Mucosa of gallbladder (tissue), 1 donor: ENCODE measurements at places on chromosomes 2 and 18. TPM values are rescaled to one million over a fixed set of nuclear protein-coding genes. Genes with fewer than 3 reads are reported as not detected.

Gene DNAJC5G
- total RNA-seq: not detected

Gene SAG
- not detected for total RNA-seq

Gene TTN
- total RNA-seq: 92.5 TPM

Gene METAP1D
- 2.7 TPM for total RNA-seq

Gene ADGRF3
- 0.35 TPM for total RNA-seq

Gene SMYD5
- total RNA-seq: 12.9 TPM

Gene ANKRD30B
- not detected for total RNA-seq

Gene CCDC150
- total RNA-seq: 2.7 TPM

Gene MTLN
- total RNA-seq: 60.0 TPM

DNA sequence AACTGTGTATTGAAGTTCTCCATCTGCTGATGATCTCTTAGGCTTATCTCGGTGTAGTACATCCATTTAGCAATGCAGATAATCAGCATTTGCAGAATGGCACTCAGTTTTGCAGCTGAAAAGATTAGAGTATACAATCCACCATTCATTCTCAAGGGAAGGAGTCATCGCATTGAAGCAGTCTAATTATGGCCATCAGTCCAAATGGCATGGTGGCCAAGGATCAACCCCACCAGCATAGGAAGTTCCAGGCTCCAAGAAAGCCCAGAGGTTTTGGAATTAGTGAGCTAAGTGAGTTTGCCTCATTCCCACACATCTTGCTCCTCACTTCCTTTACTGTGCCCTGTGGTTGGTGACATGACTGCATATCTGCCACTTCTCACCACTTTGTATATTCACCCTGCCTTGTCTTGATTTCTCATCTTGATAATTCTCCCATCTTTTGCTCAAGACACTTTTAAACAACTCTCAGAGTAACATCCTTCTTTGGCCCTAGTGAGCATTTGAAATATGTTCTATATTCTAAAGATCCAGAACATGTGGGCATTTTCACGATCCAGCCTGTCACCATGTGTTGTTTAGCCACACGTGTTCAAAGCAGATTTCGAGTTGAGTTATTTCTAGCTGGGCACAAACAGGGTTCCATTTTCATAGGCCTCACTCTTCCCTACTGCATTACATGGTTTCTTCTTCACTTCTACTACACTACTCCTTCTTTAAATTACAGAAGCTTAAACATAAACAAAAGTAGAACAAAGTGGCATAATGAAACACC is 1119.8 kb downstream of the TSN start:
- no peak for DNase-seq

DNA sequence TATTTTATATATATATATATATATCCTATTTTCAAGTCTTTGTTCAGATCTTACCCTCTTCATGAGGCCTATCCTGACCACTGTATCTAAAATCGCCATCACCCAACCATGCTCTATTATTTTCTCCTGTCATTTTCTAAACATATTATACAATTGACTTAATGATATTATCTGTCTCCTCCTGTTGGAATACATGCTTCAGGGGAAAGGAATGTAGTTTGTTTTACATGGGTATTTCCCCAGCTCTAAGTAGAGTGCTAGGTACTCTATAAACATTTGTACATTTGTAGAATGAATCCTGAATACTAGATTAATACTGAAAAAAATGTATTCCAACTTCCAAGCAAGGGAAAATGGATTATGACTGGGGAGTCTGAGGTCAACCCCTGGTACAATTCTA is 26.2 kb downstream of the TTC21B start:
- DNase-seq: no peak

DNA sequence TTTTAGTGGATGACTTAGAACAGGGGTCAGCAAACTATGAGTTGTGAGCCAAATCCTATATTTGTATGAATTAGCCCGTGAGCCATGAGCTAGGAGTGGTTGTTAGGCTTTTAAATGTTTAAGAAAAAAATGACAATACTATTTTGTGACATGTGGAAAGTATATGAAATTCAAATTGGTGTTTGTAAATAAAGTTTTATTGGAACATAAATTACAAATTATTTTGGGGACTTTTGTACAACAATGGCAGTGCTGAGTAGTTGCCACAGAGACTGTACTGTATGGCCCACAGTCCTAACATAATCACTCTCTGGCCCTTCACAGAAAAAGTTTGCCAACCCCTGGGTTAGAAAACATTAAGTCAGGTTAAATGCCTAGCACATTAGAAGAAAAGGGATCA is 26.1 kb downstream of the ADNP2 start:
- no peak for DNase-seq

GRCh38 chr2:52077159-52077558 is 1045.2 kb upstream of the NRXN1 start:
- no peak for DNase-seq

DNA sequence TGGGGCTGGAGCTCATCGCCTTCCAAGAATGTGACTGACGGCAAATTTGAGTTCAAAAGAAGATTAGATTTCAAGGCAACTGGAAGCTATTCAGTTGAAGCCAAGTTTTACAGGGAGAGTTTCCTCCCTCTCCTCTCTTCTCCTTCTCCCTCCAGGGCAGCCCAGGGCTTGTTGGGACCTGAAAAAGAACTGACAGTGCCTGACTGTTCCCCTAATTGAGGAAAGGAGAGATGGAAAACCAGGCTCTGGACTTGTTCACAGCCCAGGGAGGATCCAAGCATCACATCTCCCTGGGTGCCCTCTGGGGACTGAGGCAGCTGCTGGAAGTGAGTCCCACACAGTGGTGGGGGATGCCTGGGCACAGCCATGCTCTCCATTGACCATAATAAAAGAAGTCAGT is 88.1 kb downstream of the THNSL2 start:
- no peak for DNase-seq

DNA sequence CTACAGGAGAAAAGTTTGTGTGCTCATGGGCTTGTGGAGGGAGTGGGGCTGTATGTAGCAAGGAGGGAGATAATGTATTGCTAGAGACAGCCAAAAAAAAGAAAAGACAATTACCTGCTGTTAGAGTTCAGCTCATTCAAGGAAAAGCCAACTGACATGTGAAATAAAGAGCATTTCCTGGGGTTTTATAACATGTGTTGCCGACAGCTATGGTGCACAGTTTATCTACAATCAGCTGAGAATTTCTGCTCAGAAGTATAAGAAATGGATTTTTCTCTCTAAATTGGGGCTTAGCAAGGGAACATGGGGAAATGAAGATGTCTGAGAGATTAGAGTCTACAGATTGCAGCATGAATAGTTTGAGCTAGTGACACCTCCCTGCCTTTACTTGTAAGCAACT is 674.1 kb downstream of the SUCLG1 start:
- no peak for DNase-seq

GRCh38 chr18:36047521-36047920 is 19.8 kb downstream of the RPRD1A start:
- DNase-seq: no peak

DNA sequence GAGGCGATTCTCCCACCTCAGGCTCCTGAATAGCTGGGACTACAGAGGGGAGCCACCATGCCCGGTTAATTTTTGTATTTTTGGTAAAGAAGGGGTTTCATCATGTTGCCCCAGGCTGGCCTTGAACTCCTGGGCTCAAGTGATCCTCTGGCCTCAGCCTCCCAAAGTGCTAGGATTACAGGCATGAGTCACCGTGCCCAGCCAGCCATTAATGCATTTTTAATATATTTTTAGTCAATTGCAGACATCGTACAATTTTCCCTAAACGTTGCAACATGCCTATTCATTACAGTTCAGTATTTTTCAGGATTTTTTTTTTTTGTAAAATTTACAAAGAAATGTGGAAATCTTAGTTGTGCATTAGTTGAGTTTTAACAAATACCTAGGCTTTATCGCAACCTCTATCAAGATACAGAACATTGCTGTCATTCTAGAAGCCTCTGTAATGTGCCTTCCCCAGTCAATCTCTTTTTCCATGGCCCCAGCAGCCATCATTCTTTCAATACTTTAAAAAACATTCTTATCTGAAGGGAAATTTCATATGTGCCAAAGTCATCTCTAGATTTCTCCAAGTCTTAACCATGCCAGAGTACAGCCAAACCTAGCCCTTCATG is 14.7 kb downstream of the NABP1 start:
- no peak for DNase-seq

- DNase-seq: no peak
Observed at GRCh38 chr2:142672698-142673097, 204.8 kb upstream of the KYNU start.

DNA sequence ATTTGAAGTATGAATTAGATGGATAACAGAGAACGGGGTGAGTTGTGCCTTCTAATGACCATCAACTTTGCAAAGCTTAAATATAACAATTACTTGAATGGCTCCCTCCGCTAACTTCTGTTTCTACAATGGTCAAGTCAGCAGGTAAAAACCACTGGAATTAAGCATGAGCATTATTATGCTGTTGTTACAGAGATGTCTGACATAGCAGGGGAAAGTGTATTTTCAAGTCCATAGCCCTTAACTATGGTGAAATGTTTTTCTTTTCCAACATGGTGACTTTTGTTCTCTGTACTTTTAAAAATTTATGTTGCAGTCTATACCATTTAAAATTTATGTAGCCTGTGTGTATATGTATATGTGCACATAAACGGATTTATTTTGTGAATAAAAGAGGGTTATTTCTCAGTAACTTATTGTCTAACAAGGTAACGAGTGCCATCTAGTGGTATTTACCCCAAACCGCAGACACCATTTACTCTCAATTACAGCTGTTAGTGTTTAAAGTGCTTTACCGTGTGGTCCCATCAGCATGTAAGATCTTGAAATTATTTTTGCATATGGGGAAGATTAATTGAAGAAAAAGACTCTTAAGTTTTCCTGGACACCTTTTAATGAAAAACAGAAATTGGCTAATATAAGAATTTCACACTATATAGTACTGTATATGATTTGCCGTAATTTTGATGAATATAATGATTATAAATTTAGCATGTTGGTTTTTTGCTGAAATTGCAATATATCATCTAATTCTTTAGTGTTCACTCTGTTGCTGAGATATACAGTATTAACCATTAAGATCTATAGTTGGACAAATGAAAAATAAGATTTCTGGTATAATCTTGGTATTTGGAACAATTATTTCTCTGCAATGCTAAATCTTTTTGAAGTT is 78.2 kb downstream of the UBE2E3 start:
- peak; percentile 19 for DNase-seq

DNA sequence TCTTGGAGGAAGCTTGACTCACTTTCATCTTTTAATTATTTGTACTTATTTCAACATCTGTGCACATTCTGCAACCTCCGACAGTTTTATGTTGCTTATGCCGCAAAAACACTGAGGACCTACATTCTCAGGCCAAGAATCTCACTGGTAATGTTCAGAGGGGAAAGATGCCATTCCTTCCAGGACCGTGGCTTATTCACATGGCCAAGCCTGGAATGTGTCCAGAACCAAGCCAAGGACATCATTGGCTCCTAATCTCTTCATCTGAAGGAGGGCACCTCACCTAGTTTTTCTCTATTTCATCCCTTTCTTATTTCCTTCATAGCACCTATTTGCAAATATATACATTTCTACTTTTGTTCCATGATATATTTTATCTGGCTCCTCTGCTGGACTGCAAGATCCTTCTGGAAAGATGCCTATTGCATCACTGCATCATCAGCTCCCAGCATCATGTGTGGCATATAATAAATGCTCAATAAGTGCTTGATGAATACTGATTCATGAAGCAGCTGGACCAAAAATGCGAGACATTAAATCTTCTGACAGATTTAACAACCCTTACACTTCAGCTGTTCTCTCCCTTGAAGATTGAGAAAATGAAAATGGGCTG is 377.1 kb downstream of the TNS1 start:
- DNase-seq: no peak

- no peak for DNase-seq
Observed at GRCh38 chr2:66987733-66988132, 409.4 kb upstream of the ETAA1 start.

- DNase-seq: no peak
Observed at GRCh38 chr2:24697792-24698191, 95.4 kb downstream of the PTRHD1 start.

GRCh38 chr2:67996772-67997527 is 65.9 kb downstream of the C1D start:
- no peak for DNase-seq

- DNase-seq: no peak
Observed at GRCh38 chr2:148362144-148362796, 282.3 kb upstream of the EPC2 start.

DNA sequence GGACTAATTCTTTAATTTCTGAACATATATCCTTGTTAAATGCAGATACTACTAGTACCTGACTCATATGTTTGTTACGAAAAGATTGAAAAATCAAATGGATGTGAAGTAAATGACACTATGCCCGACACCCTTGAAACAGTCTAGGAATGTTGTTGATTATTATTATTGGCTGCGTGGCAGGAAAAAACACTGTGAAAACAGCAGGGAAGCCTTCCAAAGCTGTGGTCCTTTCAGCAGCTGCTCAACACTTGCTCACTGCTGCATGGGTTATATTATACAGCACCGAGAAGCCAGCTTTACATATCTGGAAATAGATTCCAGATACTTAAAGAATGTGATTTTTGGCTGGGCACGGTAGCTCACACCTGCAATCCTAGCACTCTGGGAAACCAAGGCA is 26.5 kb downstream of the CRYGD start:
- DNase-seq: no peak

DNA sequence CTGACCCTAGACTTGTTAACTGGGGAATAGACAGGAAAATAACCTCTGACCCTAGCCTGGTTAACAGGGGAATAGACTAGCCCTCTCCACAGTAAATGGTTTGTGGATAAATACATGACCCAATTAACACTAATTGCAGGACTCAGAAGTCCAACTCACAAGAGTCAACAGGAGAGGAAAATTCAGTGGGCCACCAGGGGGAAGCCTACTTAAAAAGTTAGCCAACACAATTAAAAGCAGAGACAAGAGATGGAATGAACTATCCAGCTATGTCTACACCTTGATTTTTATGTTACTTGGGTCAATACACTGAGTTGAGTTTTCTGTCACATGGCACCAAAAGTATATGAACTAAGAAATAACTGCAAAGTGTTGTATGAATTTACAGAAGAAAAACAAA is 158.8 kb upstream of the SLC39A10 start:
- peak; percentile 38 for DNase-seq

GRCh38 chr2:98507461-98507860 is 62.8 kb downstream of the INPP4A start:
- no peak for DNase-seq

DNA sequence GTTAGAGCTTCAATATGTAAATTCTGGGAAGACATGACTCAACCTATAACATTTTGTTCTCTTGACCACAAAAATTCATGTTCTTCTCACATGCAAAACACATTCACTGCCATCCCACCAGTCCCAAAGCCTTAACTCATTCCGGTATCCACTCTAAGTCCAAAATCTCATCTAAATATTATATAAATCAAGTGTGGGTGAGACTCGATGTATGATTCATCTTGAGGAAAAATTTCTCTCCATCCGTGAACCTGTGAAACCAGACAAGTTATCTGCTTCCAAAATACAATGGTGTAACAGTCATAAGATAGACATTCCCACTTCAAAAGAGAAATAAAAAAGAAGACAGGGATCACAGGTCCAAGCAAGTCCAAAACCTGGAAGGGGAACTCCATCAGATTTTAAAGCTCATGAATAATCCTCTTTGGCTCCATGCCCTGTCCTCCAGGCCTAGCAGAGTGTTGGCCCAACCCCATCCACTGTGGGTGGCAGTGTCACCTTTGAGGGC is 101.3 kb downstream of the RAD51AP2 start:
- DNase-seq: no peak
